Neural crest cell (in vitro differentiated cells): ENCODE measurements at places on chromosomes 13 and 19.

GRCh38 chr13:37701972-37702371, 103.4 kb upstream of the POSTN start:
- no peak for DNase-seq

DNA sequence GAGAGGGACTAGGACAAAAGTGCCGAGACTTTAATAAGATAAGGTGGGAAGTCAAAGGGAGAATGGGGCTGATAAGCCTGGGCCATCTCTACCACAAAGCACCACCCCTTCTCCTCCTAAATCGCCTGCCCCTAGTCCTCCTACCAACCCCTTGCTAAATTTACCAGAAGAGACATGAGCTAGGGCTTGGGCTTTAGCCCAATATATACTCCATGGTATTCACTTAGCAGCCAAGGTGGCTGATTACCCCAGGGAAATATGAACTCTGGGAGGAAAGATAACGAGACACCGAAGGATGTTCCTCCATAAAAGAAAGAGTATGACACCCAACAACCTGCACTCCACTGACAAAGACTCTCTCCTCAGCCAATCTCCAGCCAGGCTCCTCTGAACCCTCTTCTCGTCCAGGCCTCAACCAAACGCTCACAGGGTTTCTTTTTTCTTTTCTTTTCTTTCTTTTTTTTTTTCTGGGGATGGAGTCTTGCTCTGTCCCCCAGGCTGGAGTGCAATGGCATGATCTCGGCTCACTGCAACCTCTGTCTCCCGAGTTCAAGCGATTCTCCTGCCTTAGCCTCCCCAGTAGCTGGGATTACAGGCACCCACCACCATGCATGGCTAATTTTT, 610.2 kb downstream of the UQCRFS1 start:
- no peak for DNase-seq

DNA sequence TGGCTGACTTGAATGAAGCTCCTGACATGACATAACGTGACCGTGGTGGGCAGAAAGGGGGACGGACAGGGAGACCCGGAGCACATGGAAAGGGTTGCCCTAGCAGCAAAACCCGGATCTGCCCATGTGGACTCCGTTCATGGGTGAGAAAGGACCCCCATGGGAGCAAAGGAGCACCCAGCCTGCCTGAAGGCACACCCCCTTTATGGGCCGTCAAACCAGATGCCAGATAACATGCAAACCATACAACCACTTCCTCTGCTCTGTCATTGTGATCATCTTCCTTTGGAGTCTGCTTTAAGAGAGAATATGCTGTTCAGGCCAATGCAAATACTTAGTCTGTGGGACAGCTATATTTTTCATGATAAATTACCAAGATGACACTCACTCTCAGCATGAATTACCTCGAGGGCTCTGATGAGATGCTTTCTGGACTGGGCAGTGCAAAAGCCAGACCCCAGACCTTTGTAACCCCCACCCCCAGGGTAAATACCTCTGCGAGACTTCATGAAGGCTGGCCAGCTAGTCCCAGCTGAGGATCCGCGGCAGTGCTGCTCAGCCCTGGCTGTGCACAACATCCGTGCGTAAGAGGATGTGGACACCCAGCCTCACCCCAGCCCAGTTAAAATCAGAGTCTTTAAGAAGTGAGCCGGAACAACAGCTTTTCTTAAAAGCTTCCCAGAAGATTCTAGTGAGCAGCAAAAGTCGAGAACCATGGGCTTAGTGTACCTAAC, 126.6 kb downstream of the USP12 start:
- DNase-seq = no peak

GRCh38 chr13:33262062-33262487, 23.5 kb downstream of the STARD13 start:
- no peak for DNase-seq

GRCh38 chr13:98129059-98129746, 13.7 kb upstream of the FARP1 start:
- DNase-seq = no peak

GRCh38 chr13:61247149-61247936, 168.3 kb downstream of the PCDH20 start:
- no peak for DNase-seq

- DNase-seq = no peak
Measured at GRCh38 chr13:73572824-73573223, 514.0 kb downstream of the KLF5 start.

GRCh38 chr19:12985049-12985776, 10.1 kb upstream of the NFIX start:
- no peak for DNase-seq

- no peak for DNase-seq
Measured at GRCh38 chr13:106232681-106233080, 302.8 kb downstream of the EFNB2 start.

- DNase-seq = no peak
Measured at GRCh38 chr13:100339411-100339940, 249.1 kb downstream of the GGACT start.

DNA sequence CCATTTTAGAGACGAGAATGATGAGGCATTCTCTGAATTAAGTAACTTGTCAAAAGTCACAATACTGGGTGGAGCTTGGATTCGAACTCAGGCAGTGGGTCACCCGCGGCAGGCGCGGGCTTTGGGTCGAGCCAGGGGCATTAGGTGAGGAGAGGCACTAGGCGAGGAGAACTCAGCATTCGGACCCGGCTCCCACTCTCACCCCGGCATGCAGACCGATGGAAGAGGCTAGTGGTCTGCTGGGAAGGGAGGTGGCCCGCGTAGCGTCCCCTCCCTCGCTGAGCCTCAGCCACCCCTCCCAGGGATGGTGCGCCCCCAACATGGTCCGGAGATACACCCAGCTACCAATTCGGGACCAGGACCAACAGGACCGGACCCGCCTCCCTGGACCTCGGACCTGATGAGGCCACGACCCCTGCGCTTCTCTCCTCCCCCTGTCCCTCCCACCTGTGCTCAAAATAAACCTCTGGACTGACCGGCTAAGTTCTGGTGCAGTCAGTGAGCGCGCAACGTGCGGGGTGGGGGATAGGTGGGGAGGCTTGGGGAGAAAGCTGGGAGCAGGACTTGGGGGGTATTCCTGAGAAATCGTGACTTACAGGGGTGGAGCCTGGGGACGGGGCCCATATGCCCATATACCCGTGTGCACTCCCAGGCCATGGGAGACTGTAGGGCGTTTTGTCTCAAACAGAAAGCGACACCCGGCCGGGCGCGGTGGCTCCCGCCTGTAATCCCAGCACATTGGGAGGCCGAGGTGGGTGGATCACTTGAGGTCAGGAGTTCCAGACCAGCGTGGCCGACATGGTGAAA, 1.3 kb upstream of the SNAPC2 start:
- DNase-seq = no peak

DNA sequence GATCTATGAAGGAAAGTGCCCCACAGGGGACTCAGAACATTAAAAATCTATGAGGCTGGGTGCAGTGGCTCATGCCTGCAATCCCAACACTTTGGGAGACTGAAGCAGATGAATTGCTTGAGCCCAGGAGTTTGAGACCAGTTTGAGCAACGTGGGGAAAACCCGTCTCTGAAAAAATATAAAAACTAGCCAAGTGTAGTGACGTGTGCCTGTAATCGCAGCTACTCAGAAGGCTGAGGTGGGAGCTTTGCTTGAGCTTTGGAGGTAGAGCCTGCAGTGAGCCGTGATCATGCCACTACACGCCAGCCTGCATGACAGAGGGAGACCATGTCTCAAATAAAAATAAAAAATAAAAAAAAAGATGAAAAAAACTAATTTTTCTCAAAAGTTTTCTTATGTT, 1070.6 kb downstream of the PCDH9 start:
- DNase-seq = no peak

GRCh38 chr13:113207890-113208420, 514 bp downstream of the PCID2 start:
- no peak for DNase-seq

GRCh38 chr13:112068540-112069060, 1.7 kb downstream of the SOX1 start:
- no peak for DNase-seq
